ENCODE measurements at places on chromosomes 7 and 10.

GRCh38 chr10:18545621-18546305 is 105.6 kb downstream of the NSUN6 start:
- DNase-seq = no peak
- H3K4me1 ChIP-seq = no peaks in the 10 kb centered on the region
- no peak overlapping the region for H3K27ac ChIP-seq
- H3K4me3 ChIP-seq = no peak overlapping the region
- peaks cover 30% of the 10 kb centered on the region for H3K36me3 ChIP-seq

GRCh38 chr10:30199376-30200016 is 140.1 kb upstream of the JCAD start:
- DNase-seq = peak; percentile 30
- H3K27me3 ChIP-seq = peaks cover 19% of the 10 kb centered on the region
- H3K4me1 ChIP-seq = no peaks in the 10 kb centered on the region
- H3K36me3 ChIP-seq = no peaks in the 10 kb centered on the region
- no peak overlapping the region for H3K27ac ChIP-seq

DNA sequence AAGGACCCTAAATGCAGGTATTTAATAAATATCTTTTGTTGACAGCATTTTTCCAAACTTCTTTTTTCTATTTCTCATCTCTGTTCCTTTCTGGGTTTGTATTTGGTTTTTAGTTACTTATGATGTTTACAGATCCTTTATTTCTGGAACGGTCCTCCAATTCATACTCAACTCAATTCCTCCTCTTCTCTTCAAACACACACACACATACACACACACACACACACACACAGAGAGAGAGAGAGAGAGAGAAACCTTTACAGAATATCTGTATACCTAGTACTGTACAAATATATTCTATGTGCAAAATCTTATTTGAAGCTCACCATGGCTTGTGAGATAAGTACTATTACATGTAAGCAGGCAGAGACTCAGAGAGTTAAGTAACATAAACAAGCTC is 21.6 kb upstream of the GOT1 start:
- H3K36me3 ChIP-seq = no peaks in the 10 kb centered on the region
- no peaks in the 10 kb centered on the region for H3K4me1 ChIP-seq
- no peak overlapping the region for H3K4me3 ChIP-seq
- DNase-seq = no peak
- H3K27ac ChIP-seq = no peak overlapping the region

GRCh38 chr7:116998567-116999175 is 45.4 kb downstream of the ST7 start:
- no peaks in the 10 kb centered on the region for H3K36me3 ChIP-seq
- no peak overlapping the region for H3K27ac ChIP-seq
- DNase-seq = no peak
- H3K27me3 ChIP-seq = no peaks in the 10 kb centered on the region
- no peaks in the 10 kb centered on the region for H3K4me1 ChIP-seq

DNA sequence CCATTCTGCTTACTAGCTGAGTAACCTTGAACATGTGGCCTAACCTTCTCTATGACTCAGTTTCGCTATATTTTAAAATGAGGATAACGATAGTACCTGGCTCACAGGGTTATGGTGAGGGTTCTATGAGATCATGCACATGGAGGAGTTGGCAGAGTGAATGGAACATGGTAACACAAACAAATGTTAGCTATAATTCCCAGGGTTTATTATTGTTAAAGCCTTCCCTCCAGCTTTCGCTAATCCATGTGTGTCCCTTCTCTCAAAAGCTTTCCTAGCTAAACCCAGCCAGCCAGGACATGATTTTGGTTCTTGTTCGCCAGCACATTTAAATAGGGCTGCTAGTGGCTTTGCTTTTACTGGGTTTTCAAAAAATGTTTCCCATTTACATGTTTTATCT is 361.0 kb upstream of the NFE2L3 start:
- H3K27me3 ChIP-seq = peaks cover 41% of the 10 kb centered on the region
- H3K27ac ChIP-seq = no peak overlapping the region
- H3K4me3 ChIP-seq = no peak overlapping the region
